Left lung (tissue), 14 donors: ENCODE measurements at places on chromosomes 6 and 20. TPM values are rescaled to one million over a fixed set of nuclear protein-coding genes. Genes with fewer than 3 reads are reported as not detected.
A peak's percentile ranks its signal among the peaks of the same experiment; 100 is the strongest.

DNA sequence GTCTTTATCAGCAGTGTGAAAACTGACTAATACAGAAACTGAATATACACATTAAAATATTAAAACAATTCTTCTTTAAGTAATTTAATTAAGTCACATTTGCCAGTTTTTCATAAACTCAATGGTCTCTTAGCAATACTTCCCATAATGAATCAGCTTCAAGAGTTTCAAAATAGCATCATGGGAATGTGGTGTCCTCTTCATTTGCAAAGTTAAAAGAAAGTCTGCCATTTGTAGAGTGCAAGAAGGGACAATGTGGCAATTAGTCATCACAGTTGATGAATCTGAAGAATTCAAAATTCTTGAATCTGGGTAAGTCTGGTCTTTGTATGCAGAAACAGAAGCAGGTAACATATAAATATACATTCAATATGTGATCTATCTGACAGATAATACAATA, 38.7 kb downstream of the SYNE1 start:
- DNase-seq, result no peak

- DNase-seq, result no peak
These were observed 9.1 kb downstream of the GOPC start for GRCh38 chr6:117592983-117593759.

DNA sequence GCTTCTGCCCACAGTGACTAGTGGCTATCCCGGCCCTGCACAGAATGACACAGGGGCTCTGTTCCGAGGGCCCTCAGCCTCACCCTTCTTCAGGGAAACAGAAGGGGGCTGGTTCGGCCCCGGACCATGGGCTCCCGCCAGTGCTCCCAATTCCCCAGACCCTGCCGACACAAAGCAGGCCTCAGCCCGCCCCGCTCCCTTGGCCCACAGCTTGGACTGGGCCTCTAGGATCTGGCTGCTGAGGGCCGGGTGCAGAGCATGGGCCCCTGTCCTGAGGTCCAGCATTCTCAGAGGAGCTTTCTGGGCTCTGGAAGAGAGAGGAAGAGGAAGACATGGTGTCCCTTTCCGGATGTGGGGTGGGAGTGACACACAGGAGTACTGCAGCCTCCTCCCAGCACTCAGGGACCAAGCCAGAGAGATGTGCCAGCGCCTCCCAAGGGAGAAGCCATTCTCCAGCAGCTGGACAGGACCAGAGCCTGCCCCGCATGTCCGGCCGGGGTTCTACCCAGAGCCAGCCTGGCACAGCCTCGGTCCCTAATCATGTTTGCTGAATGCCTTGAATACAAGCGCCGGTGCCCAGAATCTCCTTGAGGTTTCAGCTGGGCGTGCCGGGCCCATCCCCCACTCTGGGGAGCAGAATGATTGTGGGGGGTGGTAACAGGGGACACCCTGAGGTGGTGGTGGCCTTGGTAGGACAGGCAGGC, 23.9 kb downstream of the C20orf203 start:
- no peak for DNase-seq

DNA sequence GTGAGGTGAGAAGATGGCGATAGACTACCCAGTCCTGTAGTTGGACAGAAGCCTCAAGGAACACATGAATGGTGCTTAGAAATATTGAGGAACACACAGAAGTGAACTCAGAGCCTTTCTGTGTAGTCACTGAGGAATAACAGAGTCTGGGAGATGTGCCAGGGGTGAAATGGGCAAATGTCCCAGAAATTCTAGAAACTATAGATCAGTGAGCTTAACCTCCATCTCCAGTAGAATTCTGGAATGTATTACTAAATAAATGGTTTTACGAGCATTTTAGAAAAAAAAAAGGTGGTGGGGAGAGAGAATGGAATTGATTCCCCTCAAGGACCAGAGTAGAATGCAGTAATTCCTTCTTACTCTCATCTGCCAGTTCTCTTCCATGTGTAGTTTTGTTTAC, 380.0 kb downstream of the LMBRD1 start:
- peak; percentile 37 for DNase-seq

GRCh38 chr6:1346101-1346500, 34.2 kb downstream of the FOXQ1 start:
- DNase-seq, result no peak

DNA sequence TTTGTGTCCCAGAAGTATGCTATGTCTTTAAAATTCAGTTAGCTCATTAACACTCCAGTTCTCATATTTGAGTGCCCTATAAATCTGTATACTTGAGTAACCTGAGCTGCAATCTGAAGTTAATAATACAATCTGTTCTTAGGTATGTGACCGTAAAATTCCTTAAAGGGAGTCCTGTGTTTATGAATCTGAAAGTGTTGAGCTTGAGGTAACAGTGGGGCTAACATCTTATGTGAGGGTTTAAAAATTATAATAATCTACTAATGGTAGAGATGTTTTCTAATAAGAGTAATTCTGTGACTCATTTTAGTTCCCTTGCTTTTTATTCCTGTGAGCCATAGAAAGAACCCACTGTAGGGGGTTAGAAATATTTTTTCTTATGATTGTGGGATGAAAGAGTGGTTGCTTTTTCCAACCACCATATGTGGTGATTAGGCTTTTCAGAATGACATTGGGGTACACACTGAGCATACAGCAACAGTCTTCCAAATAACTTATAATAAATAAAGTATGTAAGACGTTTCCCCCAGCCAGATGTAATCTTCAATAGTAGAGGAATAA, 121.2 kb downstream of the BCKDHB start:
- DNase-seq, result no peak

GRCh38 chr6:24403501-24403824, 727 bp downstream of the MRS2 start:
- DNase-seq, result no peak

DNA sequence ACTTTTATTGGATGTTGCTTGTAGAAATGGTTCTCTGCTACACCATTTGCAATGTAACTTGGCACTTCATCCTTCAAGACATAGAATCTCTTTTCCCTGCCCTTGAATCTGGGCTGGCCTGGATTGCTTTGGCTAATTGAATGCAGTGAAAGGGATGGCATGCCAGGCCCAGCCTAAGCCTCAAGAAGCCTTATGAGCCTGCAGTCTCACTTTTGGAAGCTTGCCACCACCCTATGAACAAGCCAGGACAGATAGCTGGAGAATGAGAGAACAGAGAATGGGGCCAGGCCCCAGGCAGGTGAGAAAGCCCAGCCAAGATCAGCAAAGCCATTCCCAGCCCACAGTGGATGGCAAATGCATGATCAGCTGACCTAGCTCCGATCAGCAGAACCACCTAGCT, 350.7 kb upstream of the RNF24 start:
- DNase-seq, result no peak

DNA sequence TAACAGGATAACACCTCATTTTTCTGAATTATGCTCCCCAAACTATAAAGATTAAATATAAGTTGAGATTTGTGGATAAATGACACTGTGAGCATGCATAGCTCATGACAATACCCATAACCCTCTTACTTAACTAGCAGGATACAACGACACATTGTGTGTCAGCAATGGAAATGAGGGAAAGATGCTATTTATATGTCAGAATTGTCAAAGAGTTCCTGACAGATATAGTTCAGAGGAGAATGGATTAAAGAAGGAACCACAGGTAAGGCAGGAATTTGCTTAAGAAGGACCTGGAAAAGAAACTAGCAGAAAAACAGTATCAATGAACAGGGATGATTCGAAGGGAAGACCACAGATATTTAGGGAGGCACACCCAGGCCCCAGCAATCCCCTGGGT, 591.0 kb downstream of the DHX35 start:
- no peak for DNase-seq

- no peak for DNase-seq
These were observed 13.5 kb upstream of the HLA-DQA1 start for GRCh38 chr6:32623693-32624092.

GRCh38 chr6:144372611-144373594, 87.8 kb downstream of the UTRN start:
- no peak for DNase-seq

DNA sequence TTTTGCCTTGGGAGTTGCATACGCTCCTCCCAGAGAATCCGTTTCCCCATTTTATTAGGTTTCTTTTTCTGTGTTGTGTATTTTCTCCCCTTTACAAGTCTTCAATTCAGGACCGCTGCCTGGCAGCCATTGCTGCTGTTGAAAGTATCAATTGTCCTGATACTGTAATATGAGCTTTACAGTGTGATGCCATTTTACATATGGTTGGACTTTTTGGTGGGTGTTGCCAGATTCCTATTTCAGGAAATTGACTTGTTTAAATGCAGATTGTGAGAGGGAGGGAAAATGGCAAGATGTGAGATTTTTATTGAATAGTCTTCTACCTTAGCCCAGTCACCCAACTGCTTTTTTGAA, 1.2 kb downstream of the PANK2 start:
- DNase-seq, result peak; percentile 42

- DNase-seq, result no peak
These were observed 559.5 kb upstream of the PTCHD4 start for GRCh38 chr6:48670546-48670945.

The NKX2-4 gene
- polyA plus RNA-seq, result not detected

The CST7 gene
- polyA plus RNA-seq, result 2.0 TPM

The SLC52A3 gene
- polyA plus RNA-seq, result 0.54 TPM

The TNFAIP3 gene
- 14.6 TPM for polyA plus RNA-seq

The MAPK14 gene
- 68.7 TPM for polyA plus RNA-seq

The SMAP1 gene
- polyA plus RNA-seq, result 26.4 TPM

The TGM3 gene
- polyA plus RNA-seq, result 0.34 TPM

The BPIFB1 gene
- 0.15 TPM for polyA plus RNA-seq

The SCUBE3 gene
- polyA plus RNA-seq, result 4.6 TPM

The CPNE5 gene
- polyA plus RNA-seq, result 7.3 TPM

The CCN2 gene
- 53.9 TPM for polyA plus RNA-seq
